Naive thymus-derived CD4-positive, alpha-beta T cell (primary cell): ENCODE measurements at places on chromosomes 1 and 21.

GRCh38 chr1:14826172-14826636 is 227.7 kb downstream of the KAZN start:
- H3K27me3 ChIP-seq = no peaks in the 10 kb centered on the region
- H3K36me3 ChIP-seq = no peaks in the 10 kb centered on the region
- no peak overlapping the region for H3K27ac ChIP-seq
- DNase-seq = no peak
- H3K4me1 ChIP-seq = no peaks in the 10 kb centered on the region

DNA sequence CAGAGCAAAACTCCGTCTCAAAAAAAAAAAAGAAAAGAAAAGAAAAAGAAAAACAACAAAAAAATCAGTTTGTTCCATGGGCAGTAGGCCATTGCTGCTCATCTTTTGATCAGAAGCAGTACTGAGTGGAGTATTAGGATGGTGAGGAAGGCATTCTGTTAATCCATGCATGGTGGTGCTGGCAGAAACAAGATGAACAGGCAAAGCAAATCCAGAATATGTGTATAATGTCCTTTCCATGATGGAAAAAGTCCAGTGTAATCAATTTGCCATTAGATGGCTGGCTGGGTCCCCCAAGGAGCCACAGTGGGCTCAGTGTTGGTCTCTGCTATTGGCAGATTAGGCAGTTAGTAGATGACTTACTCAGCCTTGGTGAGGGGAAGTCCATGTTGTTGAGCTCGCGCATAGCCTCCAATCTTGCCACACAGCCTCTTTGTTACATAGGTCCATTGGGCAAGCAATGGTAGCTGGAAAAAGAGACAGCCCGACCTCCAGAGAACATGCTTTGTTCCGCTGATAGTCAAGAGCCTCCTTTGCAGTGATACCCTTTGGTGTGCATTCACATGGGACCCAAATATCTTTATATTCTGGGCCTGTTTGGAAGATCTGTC is 23.3 kb downstream of the H3-3A start:
- no peaks in the 10 kb centered on the region for H3K27me3 ChIP-seq
- peaks cover 8% of the 10 kb centered on the region for H3K4me1 ChIP-seq
- H3K36me3 ChIP-seq = no peaks in the 10 kb centered on the region

DNA sequence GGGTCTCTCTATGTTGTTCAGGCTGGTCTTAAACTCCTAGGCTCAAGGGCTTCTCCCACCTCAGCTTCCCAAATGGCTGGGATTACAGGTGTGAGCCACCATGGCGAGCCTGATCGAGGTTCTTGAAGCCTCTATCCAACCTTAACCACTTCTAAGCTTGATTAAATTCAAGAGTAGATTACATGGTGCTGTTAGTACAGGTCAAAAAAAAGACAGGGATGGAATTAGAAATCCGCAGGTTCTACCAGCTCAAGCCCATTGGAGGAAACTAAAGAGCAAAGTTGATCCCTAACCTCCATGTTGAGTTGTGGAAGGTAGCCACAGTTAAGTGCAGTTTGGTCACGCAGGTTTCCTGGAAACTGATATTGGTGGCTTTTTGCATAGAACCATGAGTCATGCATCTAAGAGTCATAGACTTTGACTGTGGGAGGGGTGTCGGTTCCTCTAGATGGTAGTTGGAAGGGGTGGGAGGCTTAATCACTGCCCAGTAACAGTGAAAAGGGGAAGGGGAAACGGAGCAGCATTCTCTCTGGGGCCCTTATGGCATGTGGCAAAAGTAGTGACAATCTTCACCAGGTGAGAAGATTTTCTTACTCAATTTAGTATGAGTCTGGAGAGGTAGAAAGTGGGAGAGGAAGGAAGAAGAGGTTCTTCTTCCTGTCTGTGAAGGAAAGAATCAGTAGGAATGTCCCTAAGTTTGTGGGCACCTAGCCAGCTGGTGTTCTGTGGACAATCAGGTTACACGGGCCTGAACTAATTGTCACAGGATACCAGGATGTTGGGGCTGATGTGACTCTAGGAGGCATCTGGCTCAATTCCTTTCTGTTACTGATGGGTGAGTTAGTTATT is 7.0 kb downstream of the CD53 start:
- H3K27ac ChIP-seq = peak overlapping the region; percentile 44
- H3K4me1 ChIP-seq = peaks cover 77% of the 10 kb centered on the region
- peak; percentile 63 for DNase-seq
- H3K36me3 ChIP-seq = peaks cover 7% of the 10 kb centered on the region

DNA sequence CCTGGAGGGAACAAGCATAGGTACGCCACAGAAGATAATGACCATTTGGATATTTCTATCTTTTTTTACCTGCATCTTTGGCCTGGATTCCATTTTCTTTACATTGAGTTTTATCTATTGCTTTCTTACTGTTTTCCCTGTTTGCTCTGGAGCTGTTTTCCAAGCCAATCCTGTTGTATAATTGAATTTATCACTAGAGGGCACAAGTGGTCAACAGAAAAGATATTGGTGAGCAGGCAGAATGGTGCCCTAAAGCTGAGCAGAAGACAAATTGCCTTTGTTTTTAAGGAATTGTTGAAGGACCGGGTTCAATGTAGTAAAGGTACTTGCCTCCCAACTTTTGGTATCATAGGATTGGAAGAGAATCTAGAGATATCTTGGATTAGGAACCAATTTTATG is 152.8 kb downstream of the PPP1R12B start:
- H3K4me1 ChIP-seq = no peaks in the 10 kb centered on the region
- no peak for DNase-seq
- H3K4me3 ChIP-seq = no peak overlapping the region
- no peaks in the 10 kb centered on the region for H3K36me3 ChIP-seq
- no peak overlapping the region for H3K27ac ChIP-seq

GRCh38 chr1:119865627-119866026 is 30.7 kb downstream of the ADAM30 start:
- no peaks in the 10 kb centered on the region for H3K4me1 ChIP-seq
- H3K27me3 ChIP-seq = no peaks in the 10 kb centered on the region
- no peak for DNase-seq

GRCh38 chr1:223180731-223181321 is 37.8 kb upstream of the TLR5 start:
- peaks cover 13% of the 10 kb centered on the region for H3K4me1 ChIP-seq
- no peaks in the 10 kb centered on the region for H3K27me3 ChIP-seq
- DNase-seq = no peak
- H3K4me3 ChIP-seq = no peak overlapping the region
- H3K27ac ChIP-seq = no peak overlapping the region
- no peaks in the 10 kb centered on the region for H3K36me3 ChIP-seq

DNA sequence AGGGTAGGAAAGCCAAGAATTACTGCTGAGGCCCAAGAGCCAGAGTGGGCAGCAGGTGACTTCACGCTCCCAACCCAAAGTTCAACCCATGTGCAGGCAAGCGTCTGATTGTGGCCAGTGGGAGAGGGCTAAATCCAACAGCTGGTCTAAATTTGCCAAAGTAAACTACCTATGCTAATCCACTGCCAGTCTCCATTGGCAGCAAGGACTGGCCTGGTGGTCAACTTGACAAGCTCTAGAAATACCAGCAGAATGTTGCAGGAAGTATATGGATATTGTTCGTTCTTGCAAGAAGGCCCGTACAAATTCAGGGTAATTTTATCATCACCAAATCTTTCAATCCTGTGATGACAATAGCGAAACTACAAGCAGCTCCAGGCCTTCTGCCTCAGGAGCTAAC is 1.5 kb downstream of the TMEM63A start:
- no peaks in the 10 kb centered on the region for H3K27me3 ChIP-seq
- peak overlapping the region; percentile 80 for H3K4me3 ChIP-seq
- peaks cover 56% of the 10 kb centered on the region for H3K4me1 ChIP-seq

DNA sequence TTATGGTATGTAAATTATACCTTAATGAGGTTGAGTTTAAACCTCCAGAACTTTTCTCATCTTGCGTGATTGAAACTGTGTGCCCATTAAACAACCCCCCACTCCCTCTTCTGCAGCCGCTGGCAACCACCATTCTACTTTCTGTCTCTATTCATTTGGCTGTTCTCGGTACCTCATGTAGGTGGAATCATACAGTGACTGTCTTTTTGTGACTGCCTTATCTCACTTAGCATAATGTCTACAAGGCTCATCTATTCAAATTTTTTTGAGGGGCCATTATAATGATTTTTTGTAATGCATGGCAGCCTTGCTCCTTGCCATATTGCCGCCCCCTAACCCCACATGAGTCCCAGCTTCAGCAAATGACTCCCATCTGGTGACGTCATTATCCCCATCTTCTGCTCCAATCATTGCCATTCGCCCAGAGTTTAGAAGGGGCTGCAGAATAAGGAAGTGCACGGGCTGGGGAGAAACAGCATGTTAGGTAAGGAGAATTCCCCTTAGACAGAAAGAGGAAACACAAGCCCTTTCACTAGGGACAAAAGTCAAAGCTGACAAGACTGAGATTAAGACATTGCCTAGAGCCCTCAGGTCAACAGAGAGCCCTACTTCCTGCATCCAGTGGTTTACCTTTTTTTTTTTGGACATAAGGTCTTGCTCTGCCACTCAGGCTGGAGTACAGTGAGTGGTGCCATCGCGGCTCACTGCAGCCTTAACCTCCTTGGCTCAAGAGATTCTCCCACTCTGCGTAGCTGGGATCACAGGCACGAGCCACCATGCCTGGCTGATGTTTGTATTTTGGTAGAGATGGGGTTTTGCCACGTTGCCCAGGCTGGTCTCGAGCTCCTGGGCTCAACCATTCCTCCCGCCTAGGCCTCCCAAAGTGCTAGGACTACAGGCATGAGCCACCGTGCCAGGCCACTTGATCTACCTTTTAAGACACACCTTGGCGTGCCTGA is 78.4 kb upstream of the ERRFI1 start:
- H3K36me3 ChIP-seq = no peaks in the 10 kb centered on the region
- no peaks in the 10 kb centered on the region for H3K4me1 ChIP-seq
- no peak overlapping the region for H3K4me3 ChIP-seq

DNA sequence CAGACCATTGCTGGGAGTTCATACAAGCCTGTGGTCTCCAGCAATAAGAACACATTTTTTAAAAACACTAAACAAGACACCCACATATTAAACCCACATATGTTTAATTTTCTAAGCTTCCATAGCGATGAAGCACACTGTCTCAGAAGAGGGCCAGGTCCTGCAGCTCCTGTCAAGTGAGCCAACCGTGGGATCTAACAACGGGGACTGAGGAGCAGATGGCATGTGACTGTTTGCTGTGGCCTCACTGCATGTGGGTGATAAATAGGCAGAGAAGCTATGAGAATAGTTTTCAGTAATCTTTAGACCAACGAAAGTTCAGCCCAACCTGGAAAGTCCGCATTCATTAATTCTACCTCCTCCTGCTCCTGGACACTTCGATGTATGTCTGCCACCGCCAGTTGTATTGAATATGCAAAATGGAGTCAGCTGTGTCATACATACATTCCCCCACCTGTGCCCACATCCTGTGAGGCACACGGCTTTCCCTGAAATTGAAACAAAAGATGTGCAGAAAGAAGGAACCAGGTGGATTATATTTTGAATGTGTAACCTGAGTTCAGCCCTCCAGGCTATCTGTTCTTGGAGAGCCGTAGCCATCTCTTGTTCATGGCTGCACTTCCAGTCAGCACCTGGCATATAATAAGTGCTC is 88.2 kb downstream of the MIS18A start:
- no peaks in the 10 kb centered on the region for H3K36me3 ChIP-seq
- no peak overlapping the region for H3K4me3 ChIP-seq
- H3K27me3 ChIP-seq = no peaks in the 10 kb centered on the region
- H3K27ac ChIP-seq = no peak overlapping the region
- DNase-seq = no peak
- H3K4me1 ChIP-seq = no peaks in the 10 kb centered on the region

DNA sequence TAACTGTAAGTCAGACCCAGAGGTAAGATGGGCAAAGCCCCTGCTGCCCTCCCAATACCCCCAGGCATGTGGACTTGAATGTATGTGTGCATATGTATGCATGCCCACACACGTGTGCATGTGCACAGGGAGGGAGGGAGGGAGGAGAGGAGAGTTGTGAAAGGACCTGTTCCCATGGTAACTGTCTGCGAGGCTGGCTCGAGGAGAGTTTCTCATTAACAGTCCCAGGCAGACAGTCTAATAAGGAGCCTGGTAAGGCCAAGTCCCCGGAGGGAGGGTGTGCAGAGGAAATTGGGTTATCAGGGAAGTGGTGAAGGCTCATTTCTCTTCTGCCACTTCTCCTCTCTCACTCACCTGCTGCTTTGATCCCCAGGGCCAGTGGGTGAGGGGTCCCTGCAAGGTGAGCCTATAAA is 74.9 kb downstream of the NFASC start:
- no peaks in the 10 kb centered on the region for H3K27me3 ChIP-seq
- H3K4me3 ChIP-seq = no peak overlapping the region
- no peak for DNase-seq
- no peaks in the 10 kb centered on the region for H3K4me1 ChIP-seq
- H3K27ac ChIP-seq = no peak overlapping the region

DNA sequence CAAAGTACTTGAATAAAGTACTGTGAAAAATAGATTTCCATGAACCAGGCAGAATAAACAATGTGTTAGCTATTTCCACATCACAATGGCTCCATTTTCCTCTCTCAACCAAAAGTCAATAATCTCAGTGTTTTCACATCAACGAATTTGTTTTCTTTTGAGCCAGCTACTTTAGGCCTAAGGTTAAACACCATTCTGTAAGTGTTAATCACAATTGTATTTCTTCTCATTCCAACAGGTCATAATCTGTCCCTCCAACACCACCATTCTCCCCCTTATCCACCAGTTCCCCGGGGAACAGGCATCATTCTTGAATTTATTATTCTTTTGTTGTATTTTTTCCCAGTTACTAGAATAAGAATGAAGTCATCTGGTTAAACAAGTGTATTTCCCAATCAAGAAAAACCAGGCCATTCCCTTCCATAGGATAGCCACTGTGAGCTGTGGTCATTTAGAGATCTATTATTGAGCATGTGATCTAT is 66.2 kb upstream of the PALMD start:
- no peaks in the 10 kb centered on the region for H3K36me3 ChIP-seq
- no peak overlapping the region for H3K4me3 ChIP-seq
- no peaks in the 10 kb centered on the region for H3K27me3 ChIP-seq
- no peak overlapping the region for H3K27ac ChIP-seq
- DNase-seq = no peak

DNA sequence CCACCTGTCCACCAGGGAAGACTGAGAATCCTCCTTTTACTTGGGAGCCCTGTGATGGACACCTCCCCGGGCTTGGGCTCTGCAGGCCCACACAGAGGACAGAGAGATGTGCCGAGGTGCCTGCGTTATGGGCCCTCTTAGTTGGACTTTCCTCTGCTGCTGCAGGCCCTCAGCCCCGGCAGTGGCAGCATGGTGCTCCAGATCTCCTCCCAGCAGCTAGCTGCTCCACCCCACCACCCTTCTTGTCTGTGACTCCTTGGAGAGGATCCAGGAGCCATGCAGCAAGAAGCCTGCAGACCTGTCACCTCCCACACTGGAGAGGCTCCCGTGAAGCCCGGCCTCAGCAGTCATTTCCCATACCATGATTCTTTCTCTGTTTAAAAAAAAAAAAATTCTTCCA is 27.4 kb downstream of the PHGDH start:
- H3K27me3 ChIP-seq = no peaks in the 10 kb centered on the region
- no peak overlapping the region for H3K4me3 ChIP-seq
- H3K4me1 ChIP-seq = no peaks in the 10 kb centered on the region
- no peak overlapping the region for H3K27ac ChIP-seq
- no peak for DNase-seq
- no peaks in the 10 kb centered on the region for H3K36me3 ChIP-seq
